Right cardiac atrium (tissue), 5 donors: ENCODE measurements at places on chromosomes 6 and 20. TPM values are rescaled to one million over a fixed set of nuclear protein-coding genes. Genes with fewer than 3 reads are reported as not detected.

DNA sequence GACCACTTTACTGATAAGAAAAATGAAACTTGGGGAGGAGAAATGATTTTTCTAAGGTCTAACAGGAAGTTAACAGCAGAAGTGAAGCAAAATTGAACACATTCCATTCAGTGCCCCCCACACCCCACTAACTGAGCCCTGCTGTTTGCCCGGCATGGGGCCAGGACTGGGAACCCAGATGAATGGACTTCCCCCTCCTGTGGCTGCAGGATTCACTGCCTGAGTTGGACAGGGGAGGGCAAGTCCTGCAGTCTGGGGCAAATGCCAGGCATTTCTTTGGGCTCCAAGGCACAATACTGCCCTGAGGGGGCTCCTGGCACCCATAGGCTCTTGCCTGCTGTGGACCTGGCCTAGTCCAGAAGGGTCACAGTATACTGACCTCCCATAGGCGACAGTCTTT lies 28.3 kb downstream of the FYN start:
- DNase-seq, result peak; percentile 57

DNA sequence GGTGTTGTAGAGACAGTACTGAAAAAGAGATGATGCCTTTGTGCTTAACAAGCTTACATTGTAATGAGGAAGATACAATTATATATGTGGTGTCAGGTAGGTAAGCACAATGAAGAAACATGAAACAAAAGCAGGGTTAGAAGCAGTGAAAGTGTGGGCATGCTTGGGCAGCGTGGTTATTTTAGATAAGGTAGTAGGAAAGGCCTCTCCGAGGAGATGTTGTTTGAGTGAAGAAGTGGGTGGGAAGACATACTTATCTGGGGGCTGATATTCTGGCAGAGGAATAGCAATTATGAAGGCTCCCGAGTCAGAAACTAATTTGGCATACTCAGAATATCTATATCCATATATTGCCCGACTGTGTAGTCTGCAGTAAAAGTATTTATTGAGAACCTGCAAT lies 4.7 kb downstream of the CDKAL1 start:
- no peak for DNase-seq

MYH7B gene
- total RNA-seq, result 125 TPM

ENPP1 gene
- 4.5 TPM for total RNA-seq

REM1 gene
- 2.9 TPM for total RNA-seq

TCEA2 gene
- total RNA-seq, result 52.0 TPM
